ENCODE measurements at places on chromosomes 12 and 14.

DNA sequence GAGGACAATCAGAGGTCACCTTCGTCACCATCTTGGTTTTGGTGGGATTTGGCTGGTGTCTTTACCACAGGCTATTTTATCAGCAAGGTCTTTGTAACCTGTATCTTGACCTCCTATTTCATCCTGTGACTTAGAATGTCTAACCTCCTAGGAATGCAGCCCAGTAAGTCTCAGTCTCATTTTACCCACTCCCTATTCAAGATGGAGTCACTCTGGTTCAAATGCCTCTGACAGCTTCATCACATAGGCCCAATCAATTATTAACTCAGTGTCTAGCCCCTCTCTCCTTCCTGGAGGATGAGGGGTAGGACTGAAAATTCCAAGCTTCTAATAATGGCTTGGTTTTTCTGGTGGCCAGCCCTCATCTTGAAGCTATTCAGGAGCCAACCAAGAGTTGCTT is 111.4 kb upstream of the NAP1L1 start:
- DNase-seq = no peak

- DNase-seq = peak; percentile 87
Observed at GRCh38 chr12:8544295-8544694, 3.6 kb upstream of the CLEC4E start.

- DNase-seq = no peak
Observed at GRCh38 chr14:74965486-74966153, 10.2 kb upstream of the PGF start.

GRCh38 chr12:119556854-119557253 is 36.7 kb upstream of the TMEM233 start:
- no peak for DNase-seq

DNA sequence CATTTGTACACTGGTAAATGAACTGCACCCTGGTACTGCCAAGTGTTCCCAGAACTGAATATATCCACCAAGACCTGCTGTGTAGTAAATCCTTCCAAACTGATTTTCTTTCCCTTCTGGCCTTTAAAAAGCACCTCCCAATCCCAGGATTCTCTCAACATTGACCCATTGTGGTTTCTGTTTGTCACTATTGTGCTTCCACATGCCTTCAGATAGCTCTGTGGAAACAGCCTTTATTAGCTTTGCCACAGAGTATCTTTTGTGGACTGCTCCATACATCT is 949 bp upstream of the KIF21A start:
- no peak for DNase-seq

- no peak for DNase-seq
Observed at GRCh38 chr12:102958073-102958829, 777 bp downstream of the ASCL1 start.

- DNase-seq = no peak
Observed at GRCh38 chr14:35388656-35389314, 15.8 kb downstream of the NFKBIA start.

All from suppressor macrophage treated with lipopolysaccharide for 4 hours (primary cell).